ENCODE measurements at places on chromosomes 13 and 19. TPM values are rescaled to one million over a fixed set of nuclear protein-coding genes. Genes with fewer than 3 reads are reported as not detected.

Gene PLVAP
- under 0.01 TPM for total RNA-seq

Gene PTH2
- not detected for total RNA-seq

Gene ODAD3
- total RNA-seq: 0.41 TPM

Gene ZNF66
- total RNA-seq: 16.3 TPM

Gene CFAP97D2
- not detected for total RNA-seq

Gene CKM
- not detected for total RNA-seq

Gene TMEM150B
- not detected for total RNA-seq
